ENCODE measurements at places on chromosomes 6 and 20.

DNA sequence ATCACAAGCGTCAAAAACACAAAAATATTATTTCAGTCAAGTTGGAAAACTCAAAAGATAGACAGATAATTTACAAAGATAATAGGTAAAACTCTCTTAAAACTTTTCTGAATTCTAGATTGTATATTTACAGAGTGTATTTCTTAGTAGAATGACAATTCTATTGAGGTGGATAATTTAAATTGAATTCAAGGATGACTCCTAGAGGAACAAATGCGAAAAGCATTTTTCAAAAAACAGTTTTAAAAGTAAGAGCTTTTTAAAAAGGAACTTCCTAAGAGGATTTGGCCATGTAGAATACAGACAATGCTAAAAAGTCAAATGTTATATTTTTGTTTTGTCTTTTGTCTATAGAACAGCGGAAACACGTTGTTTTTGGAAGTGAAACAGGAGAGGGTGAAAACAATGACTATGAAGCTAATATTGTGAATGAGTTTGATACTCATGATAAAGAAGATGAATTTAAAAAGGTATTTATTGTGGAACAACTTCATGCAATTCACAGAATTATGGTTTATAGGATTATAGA is 90.1 kb downstream of the DNAH8 start:
- DNase-seq: no peak

DNA sequence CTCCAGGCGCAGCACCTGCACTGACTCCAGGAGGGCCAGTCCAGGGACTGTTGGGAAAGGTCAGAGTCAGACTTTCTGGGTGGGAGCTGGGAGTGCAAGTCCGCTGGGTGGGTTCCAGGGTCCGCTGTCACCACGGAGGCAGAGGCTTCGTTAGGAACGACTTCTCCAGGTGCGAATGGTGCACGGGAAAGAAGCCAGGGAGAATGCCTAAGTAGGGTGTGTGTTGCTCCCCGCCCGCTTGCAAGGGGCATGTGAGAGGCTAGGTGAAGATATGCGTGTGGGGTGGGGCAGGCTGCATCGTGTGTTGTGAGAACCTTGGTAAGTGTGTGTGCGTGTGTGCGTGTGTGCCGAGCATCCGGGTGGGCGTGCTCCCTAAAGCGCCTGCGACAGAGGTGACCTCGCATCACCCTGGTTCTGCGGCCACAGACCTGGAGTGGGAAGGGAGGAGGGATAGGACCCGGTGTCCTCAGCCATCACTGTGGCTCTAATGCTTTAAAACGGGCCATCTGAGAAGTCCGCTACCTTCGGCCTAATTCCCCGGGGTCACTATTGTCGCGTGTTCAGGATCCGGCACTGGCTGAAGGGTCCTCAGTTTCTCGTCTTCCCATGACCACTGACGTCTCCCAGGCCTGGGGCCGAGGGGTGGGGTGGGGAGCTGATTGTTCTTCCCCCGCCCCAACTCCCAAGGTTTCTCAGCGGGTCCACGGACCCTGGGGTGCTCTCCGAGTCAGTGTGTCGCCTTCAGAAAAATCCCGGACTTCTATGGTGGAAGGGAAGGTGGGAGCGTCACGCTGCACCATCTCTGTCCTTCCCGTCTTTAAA is 6.1 kb downstream of the SLC32A1 start:
- no peak for DNase-seq

DNA sequence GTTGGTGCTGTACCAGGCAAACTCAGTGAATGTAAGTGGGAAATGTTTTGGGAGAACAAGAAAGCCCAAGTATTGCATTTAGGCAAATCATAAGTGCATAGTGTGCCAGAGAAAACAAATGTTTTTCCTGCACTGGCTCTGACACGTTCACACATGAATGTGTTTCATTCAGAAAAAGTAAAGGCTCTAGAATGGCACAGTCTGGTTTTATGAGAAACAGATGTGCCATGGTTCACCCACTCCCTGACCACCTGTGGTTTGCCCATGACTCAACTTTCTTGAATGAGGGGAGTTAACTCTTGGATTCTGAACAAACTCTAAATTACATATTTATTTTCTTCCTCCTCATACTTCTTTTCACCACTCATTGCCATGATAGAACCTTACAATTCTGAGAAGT is 126.9 kb downstream of the KCNQ5 start:
- DNase-seq: peak; percentile 77

GRCh38 chr20:13671916-13672378 is 33.2 kb upstream of the TASP1 start:
- DNase-seq: peak; percentile 47

- DNase-seq: no peak
Observed at GRCh38 chr6:3871939-3872338, 22.8 kb downstream of the FAM50B start.

DNA sequence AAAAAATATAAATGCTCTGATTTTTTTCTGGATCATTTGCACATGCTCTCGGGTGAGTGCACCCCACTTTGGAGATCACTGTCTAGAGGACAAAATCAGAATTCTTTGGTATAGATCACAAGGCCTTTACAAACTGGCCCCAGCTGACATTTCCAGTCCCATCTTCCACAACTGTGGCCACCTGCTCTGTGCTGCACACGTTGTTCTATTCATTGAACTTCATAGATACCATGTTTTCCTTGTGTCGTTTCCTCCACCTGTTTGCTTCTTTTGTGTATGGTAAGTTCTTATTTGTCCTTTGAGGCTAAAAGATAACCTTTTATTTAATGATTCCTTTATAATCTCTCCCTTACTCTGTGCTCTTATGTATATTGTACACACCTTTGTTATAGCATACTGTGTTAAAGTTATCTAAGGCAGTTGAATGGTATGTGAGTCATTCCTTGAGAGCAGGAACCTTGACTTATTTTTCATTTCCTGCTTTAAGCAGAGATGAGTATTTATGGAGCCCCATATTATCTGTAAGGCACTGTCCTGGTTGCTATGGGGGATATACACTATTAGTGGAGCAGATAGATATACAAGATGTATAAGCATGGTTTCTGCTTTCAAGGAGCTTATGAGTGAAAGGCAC is 12.0 kb upstream of the SLC17A5 start:
- DNase-seq: no peak

DNA sequence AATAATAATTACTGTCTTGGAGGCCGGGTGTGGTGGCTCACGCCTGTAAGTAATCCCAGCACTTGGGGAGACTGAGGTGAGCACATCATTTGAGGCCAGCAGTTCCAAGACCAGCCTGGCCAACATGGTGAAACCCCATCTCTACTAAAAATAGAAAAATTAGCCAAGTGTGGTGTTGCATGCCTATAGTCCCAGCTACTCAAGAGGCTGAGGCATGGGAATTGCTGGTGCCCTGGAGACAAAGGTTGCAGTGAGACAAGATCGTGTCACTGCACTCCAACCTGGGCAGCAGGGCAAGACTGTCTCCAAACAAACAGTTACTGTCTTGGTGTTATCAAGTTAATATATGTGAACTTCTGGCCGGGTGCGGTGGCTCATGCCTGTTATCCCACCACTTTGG is 4.9 kb downstream of the RRP36 start:
- no peak for DNase-seq

DNA sequence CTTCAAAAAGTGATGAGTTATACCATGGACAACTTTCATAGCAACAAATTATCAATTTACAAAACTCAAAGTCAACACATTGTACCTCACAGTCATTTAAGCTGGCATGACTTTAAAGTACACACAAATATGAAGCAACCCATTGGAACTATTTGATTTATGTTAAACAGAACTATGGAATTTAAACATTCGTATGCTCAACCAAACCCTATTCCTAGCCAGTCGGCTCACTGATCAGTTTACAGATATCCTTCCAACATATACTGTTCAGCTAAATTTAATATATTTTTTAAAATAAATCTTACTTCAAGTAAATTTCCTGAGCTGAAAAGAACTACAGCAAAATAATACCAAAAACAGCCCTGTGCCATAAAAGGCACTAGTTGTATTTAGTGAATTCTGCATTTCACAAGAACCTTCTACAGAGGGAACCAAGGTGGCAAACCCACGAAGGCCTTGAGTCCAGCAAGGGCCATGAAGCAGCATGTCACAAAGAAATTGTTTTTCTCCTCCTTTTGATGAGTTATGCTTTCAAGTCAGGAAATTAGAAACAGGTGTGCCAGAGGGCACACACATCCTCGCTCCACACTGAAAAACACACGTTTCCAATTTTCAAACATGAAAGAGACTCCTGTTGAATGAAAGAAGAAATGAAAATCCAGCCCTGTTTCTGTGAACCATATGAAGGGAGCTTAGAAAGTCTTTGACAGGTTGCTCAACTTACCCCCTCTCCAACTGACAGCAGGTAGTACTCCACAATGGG is 122.8 kb downstream of the TASP1 start:
- DNase-seq: peak; percentile 7

DNA sequence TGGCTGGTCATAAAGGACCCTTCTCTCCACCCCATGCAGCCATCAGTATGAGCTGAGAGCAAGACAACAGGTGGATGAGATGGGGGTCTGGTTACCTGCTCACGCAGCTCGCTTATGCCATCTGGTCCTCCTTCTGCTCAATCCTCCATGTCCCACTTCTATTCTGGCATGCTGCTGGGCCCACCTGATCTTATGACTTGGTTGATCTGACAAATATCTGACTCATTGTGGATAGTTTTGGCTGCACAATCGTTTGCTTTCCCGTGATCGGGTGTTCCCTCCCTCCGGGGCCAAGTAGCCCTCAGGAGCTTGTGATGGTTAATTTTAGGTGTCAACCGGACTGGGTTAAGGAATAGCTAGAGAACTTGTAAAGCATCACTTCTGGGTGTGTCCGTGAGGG is 26.6 kb upstream of the ELMO2 start:
- no peak for DNase-seq

DNA sequence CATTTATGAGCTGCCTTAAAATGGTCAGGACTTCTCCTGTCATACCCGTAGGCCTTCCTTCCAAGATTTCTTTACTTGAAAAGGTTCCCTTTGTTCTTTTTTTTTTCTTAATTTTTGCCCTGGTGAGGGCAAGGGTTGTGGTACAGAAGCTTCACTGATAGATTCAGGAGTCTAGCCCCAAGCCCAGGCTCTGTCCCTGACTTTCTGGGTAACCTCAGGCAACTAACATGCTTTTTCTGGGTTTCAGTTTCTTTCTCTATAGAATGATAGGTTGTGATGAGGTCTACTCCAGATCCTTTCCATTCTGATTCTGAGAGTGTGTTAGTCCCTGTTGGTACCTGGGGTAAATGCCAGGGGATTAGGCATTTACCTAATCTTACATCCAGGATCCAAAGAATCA is 21.2 kb downstream of the SNPH start:
- DNase-seq: no peak

GRCh38 chr6:35370124-35370741 is 27.9 kb downstream of the PPARD start:
- DNase-seq: peak; percentile 74

GRCh38 chr20:63106765-63107448 is 100.1 kb upstream of the BHLHE23 start:
- DNase-seq: no peak

DNA sequence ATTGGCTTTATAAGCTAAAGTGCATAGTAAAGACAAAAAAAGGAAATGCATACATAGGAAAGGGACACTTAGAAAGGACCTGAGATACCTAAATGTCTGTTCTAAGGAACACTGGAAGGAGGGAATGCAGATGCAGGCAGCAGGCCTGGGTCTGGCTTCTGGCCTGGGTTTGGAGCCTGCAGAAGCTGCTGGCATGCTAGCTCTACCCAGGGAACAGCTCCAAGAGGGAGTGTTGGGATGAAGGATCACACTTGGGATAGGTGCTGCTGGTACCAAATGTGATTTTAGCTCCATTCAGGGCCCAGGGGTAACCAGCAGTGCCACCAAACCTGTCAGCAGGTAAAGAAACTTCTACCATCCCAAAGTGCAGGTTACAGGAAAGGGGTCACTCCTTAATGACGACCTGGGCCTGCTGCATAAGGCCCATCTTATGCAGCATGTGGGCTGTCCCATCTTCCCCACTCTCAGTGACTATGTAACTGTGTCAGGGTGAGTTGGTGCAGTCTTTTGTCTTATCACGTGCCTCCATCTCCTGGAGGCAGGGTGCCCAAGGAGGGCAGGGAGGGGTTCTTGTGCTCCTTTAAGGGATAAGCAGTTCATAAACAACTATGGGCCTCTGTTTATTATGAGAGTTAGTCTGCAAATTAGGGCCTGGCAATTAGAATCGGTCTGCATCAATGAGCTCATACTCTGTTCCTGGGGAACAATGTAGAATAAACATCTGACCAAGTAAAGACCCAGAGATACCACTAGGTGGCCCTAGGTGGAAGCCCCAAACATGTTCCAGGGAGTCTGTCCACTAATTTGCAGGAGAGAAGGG is 26.9 kb downstream of the DDX27 start:
- DNase-seq: no peak

- DNase-seq: no peak
Observed at GRCh38 chr6:157219201-157220200, 103.8 kb downstream of the TMEM242 start.
